ENCODE measurements at places on chromosomes 3 and 15.
A peak's percentile ranks its signal among the peaks of the same experiment; 100 is the strongest.

- DNase-seq: peak; percentile 15
Measured at GRCh38 chr3:113287803-113288648, 76.7 kb downstream of the BOC start.

- peak; percentile 97 for DNase-seq
Measured at GRCh38 chr3:97871801-97872524, 50.2 kb downstream of the CRYBG3 start.

GRCh38 chr3:108897883-108898282 is 55.8 kb downstream of the GUCA1C start:
- no peak for DNase-seq

GRCh38 chr3:108415661-108416060 is 94.7 kb downstream of the MYH15 start:
- DNase-seq: no peak

- no peak for DNase-seq
Measured at GRCh38 chr3:27641888-27642601, 80.1 kb downstream of the EOMES start.

DNA sequence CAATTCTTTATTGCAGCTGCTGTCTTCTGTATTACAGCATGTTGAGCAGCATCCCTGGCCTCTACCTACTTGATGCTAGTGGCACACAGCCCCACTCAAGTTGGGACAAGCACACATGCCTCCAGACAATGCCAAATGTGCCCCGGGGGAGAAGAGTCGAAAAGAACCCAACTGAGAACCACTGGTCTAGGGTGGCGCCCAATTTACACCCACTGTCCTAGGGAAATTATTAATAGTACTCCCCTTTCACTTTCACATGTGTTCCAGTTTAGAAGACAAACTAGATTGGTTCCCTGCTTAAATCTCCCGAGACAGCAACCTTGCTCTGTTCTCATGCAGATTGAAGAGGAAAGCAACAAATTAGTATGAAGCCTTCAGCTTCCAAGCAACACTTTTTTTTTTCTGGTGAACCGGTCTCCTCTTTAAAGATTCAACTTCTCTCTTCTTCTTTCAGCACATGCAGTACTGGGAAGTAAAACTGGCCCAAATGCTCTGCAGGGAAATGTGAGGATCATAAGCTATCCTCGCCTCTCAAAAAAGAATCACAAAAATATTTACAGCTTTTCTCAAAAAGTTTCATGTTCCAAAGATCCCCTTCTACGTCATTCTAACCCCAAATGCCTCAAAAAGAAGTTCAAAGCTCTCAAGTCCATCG is 823.9 kb upstream of the CFAP20DC start:
- no peak for DNase-seq

GRCh38 chr3:48112813-48113212 is 75.4 kb downstream of the CDC25A start:
- DNase-seq: no peak

- no peak for DNase-seq
Measured at GRCh38 chr3:120646771-120647432, 35.1 kb downstream of the HGD start.

DNA sequence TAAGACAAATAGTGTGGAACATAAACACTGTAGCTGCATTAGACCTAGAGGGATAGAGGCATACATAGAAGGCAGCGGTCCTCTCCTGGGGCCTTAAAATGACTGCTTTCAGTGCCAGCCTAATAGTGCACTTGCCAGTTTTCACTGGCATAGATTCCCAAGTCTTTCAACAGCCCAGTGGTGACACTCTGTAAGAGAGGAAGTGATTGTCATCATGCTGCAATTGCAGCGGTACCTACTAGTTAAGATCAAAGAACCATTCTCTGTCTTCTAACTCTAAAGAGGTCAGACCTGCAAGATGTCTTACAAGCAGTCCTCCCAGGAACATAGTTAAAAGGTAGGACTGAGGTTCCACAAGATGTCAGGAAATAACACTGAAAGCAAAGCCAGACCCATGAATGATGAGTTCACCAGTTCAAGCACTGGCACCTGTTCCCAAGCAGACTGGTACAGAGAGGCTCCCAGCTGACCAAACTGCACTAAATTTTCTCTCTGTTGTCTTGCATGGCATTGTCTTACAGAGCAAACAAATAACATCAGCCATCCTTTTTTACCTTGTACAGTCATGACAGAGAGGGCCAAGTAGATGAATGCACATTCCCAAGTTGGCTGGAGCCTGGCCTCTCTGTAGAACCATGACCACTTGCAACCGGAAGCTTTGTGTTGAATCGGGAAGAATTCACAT is 100.5 kb upstream of the SKOR1 start:
- DNase-seq: no peak

GRCh38 chr3:184237807-184238206 is 8.4 kb downstream of the VWA5B2 start:
- no peak for DNase-seq

GRCh38 chr15:64747578-64747977 is 27.8 kb downstream of the RBPMS2 start:
- DNase-seq: no peak

DNA sequence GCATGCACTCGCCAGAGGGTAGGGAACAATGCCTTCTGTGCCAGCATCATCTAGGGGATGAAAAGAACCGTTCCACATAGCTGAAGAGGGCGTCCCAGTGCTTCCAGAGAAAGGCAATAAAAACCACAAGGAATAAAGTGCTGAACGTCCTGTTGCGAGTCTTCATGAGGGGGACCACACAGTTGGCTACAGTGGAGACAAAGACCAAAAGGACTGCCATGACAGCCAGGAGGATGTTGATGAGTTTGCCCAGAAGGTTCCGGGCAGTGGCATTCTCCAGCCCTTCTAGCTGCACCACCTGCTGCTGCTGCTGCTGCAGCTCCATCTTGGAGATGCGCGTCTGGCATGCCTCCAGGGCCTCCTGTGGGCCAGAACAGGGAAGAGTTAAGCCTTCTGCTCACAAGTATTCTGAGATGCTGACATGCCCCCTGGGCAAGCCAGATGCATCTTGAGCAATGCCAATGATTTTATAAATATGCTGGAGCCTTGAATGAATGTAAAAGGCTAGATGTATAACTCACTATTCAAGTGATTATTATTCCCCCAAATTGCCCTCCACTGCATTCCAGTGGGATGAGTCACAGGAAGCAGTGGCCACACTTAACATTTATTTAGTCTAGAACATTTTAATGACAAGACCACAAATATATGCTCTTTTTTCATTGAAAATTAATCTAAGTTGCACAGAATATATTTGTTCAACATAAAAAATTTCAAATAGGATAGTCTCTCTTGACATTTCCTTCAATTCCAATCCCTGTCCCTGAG is 45.1 kb upstream of the PLXND1 start:
- peak; percentile 88 for DNase-seq

DNA sequence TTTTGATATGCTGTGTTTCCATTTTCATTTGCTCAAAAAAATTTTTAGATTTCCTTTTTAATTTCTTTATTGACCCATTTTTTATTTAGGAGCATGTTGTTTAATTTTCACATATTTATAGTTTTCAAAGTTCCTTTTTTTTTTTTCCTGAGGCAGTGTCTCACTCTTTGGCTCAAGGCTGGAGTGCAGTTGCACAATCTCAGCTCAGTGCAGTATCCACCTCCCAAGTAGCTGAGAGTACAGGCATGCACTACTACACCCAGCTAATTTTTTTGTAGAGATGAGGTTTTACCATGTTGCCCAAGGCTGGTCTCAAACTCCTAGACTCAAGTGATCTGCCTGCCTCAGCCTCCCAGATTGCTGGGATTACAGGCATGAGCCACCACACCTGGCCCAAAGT is 36.2 kb downstream of the PFN2 start:
- DNase-seq: peak; percentile 46

DNA sequence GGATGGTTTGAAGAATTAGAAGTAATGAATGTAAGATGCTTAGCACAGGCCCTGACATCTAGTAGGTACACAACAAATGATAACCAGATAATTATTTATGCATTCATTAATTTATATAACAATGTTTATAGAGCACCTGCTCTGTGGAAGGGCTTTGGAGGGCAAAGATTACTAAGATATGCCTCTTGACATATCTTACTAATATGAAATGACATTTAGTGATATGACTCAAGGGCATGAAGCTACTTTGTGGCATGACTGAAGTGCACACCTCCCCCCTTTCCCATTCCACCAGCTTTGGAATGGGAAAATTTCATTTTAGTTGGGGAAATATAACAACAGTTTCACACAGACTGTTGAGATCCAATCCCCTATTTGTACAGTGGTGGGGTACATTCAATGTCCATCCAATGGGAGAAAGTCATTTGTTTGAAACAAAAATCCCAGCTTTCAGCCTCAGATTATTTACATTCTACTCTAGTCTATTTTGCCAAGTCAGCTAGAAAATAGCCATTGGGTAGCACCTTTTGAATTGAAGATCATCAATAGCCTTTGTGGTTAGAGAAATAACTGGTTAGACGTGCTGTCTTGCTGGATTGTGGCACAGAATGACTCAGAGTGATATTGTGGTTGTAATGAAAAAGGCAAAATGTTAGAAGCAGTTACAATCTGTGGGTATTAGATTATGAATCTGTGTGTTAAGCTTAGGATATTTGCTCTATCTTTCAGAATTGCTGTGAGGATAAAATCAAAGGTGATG is 72.9 kb downstream of the MOBP start:
- no peak for DNase-seq

GRCh38 chr3:13954266-13954665 is 74.4 kb upstream of the WNT7A start:
- DNase-seq: no peak

DNA sequence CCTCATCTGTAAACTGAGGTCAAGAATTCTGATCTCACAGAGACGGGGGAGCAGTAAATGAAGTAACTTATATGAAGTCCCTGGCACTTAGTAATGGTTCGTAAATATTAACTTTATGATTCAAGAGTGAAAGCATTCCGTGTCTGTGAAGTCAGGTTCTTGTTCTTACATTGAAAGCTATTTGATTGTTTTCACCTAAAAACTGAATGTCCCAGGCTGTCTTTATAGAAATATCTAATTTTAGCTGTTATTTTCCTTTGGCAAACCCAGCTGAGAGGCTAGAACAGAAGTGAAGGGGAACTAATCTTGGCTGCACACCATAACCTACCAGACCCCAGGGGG is 84.5 kb downstream of the CHSY1 start:
- no peak for DNase-seq

- DNase-seq: no peak
Measured at GRCh38 chr3:53716998-53717397, 129.2 kb downstream of the CHDH start.

DNA sequence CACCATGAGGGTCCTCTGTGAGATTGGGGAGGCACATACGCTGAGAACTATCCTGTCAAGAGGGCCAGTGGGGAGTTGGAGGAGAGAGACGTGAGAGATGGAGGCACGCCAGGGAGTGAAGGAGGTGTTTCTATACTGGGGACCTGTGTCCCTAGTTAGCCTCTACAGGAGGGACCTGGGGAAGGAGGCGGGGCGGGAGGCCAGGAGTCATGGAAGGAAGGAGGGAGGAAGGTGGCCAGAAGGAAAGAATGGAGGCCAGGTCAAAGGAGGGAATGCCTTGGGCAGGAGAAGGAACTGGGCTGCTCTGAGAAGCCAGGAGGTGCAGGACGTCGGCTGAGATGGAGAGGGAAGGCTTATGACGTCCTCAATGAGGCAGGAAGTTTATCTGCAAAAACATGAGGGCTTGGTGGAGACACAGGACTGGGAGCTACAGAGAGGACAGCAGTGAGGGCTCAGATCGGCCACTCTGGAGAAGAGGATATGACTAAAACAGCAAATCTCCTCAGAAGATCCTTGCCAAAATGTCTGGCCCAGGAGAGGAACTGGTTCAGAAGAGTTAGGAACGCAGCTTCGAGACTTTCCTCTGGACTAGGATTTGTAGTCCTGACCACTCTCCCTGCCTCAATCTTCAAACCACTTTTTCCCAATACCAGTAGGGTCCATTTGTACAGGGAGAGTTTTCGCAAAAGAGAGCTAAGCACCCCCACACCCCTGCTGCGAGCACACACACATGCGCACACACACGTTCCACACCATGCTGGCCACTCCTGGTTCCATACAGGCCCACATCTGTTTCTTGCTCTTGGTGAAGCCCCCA is 59.9 kb downstream of the ADCY5 start:
- DNase-seq: no peak

DNA sequence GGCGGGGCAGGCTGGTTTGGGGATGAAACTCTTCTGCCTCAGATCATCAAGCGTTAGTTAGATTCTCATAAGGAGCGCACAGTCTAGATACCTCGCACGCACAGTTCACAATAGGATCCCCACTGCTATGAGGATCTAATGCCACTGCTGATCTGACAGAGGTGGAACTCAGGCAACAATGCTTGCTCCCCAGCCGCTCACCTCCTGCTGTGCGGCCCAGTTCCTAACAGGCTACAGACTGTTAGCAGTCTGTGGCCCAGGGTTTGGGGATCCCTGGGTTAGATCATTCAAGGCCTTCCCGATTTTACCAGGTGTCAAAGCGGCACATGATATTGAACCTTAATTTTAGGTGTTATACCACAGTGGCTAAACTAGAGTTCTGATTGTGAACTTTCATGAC is 232.8 kb downstream of the UBE2E2 start:
- no peak for DNase-seq

GRCh38 chr3:13770170-13771169 is 109.4 kb downstream of the WNT7A start:
- DNase-seq: no peak

DNA sequence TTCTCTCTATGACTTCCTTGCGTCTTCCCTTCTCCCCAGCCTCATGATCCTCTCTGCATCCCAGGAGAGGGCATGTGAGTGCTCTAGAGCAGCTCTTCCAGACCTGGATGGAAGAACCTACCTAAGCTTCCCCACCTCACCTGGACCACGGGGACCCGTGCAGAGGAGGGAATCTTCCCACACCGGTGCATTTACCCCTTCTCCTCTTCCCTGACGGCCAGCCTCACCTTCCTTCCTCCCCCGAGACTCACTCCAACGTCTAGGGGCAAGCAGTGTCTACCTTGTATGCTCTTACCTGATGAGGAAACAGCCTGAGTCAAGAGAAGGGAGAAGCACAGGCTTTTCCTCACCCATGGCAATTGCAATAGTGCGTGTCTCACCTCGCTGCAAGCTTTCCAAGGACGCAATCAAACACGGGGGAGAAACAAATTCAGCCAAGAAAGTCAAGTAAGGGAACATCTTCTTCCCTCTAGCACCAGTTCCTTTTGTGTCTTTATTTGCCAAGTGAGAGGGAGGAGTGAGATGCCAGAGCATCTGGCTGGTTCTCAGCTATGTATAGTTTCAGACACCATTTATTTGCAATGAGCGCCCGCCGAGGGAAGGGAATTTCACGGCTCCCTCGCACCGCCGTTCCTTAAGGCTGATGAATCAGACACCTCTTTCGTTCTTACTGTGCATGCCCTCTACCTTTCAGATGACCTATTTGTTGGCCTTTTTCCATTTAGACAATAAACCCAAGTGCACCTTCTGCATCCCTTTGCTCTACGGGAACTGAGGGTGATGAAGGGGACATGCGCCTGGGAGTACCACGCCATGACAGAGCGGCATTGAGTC is 1.8 kb upstream of the CCR9 start:
- DNase-seq: no peak

DNA sequence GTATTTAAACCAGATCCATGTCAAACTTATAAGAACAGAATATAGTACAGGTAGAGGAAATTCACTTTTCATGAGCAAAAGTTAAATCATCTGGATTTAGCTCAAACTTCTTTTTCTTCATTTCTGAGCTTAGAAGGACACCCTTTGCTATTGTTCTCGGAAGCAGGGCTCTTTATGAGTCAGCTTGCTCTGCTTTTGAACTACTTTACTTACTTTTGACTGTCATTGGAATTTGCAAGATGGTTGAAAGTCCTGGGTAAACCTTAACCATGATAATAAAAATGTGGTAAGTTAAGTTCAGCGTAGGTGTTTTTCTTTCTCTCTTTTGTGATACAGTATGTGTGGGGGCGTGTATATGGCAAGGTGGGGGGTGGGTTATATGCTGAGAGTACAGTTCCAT is 312.7 kb upstream of the DPH6 start:
- no peak for DNase-seq

- no peak for DNase-seq
Measured at GRCh38 chr3:101868534-101869464, 19.5 kb downstream of the NFKBIZ start.

Data from BJ (cell line).